Common myeloid progenitor, CD34-positive (primary cell): ENCODE measurements at places on chromosomes 6 and 20.

DNA sequence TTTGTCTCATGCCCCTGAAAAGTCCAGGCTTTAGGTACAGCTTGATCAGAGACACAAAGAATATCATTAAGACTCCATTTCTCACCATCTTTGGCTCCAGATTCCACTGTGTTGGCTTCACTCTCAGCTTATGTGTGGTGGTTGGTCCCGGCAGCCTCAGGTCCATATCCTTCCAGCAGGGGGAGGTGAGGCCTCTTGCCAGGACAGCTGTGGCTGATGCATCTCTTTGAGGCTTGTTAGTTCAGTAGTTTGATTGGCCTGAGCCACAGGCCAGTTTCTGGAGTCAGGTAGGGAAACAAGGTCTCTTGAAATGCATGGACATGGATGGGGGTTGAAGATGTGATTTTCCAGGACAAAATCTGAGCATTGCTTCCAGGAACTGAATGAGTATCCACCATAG, 62.4 kb downstream of the JAG1 start:
- H3K4me3 ChIP-seq: no peak overlapping the region
- DNase-seq: peak; percentile 34
- H3K27ac ChIP-seq: no peak overlapping the region
- no peaks in the 10 kb centered on the region for H3K27me3 ChIP-seq

DNA sequence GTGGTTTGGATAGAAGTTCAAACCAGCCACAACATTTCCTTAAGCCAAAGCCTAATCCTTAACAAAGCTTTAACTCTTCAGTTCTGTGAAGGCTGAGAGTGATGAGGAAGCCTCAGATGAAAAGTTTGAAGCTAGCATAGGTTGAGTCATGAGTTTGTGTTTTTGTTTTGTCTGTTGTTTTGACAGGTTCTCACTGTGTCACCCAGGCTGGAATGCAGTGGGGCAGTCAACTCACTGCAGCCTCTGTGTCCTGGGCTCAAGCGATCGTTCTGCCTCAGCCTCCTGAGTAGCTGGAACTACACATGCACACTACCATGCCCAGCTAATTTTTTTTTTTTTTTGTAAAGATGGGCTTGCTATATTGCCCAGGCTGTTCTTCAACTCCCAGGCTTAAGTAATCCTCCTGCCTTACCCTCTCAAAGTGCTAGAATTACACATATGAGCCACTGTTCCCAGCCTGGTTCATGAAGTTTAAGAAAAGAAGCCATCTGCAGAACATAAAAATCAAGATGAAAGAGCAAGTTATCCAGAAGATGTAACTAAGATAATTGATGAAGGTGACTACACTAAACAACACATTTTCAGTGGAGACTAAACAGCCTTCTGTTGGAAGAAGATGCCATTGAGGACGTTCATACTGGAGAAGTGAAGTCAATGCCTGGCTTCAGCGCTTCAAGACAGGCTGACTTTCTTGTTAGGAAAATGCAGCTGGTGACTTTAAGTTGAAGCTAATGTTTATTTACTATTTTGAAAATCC, 96.2 kb downstream of the SMAP1 start:
- no peak for DNase-seq
- H3K27me3 ChIP-seq: no peaks in the 10 kb centered on the region
- H3K27ac ChIP-seq: no peak overlapping the region
- H3K4me3 ChIP-seq: no peak overlapping the region

DNA sequence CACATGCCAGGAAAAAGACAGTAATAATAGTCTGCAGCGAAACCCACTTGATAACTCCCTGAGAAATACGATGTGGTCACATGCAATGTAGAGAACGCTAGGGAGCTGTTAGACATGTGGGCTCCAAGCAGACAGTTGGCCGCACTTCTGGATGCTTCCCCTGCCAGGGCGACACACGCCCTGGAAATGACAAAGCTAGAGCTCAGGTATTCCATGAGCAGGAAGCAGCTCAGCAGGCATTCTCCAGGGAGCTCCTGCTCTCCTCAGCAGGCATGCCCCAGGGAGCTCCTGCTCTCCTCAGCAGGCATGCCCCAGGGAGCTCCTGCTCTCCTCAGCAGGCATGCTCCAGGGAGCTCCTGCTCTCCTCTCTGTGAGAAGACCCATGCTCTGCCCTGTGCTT, 52.4 kb upstream of the NXT1 start:
- H3K4me1 ChIP-seq: no peaks in the 10 kb centered on the region
- H3K27ac ChIP-seq: no peak overlapping the region
- H3K27me3 ChIP-seq: no peaks in the 10 kb centered on the region
- DNase-seq: no peak
- H3K36me3 ChIP-seq: no peaks in the 10 kb centered on the region

GRCh38 chr20:1874450-1875182, 20.6 kb upstream of the SIRPA start:
- H3K4me1 ChIP-seq: no peaks in the 10 kb centered on the region
- no peak overlapping the region for H3K4me3 ChIP-seq
- no peak overlapping the region for H3K27ac ChIP-seq
- no peak for DNase-seq
- no peaks in the 10 kb centered on the region for H3K27me3 ChIP-seq

GRCh38 chr6:76166297-76166696, 93.8 kb upstream of the IMPG1 start:
- no peak for DNase-seq
- H3K4me3 ChIP-seq: no peak overlapping the region
- no peaks in the 10 kb centered on the region for H3K27me3 ChIP-seq
- H3K27ac ChIP-seq: no peak overlapping the region
- H3K36me3 ChIP-seq: no peaks in the 10 kb centered on the region

GRCh38 chr6:143696664-143697000, 18.9 kb downstream of the PHACTR2 start:
- peaks cover 11% of the 10 kb centered on the region for H3K4me1 ChIP-seq
- DNase-seq: no peak
- H3K4me3 ChIP-seq: no peak overlapping the region
- no peak overlapping the region for H3K27ac ChIP-seq
- H3K36me3 ChIP-seq: no peaks in the 10 kb centered on the region
- no peaks in the 10 kb centered on the region for H3K27me3 ChIP-seq

DNA sequence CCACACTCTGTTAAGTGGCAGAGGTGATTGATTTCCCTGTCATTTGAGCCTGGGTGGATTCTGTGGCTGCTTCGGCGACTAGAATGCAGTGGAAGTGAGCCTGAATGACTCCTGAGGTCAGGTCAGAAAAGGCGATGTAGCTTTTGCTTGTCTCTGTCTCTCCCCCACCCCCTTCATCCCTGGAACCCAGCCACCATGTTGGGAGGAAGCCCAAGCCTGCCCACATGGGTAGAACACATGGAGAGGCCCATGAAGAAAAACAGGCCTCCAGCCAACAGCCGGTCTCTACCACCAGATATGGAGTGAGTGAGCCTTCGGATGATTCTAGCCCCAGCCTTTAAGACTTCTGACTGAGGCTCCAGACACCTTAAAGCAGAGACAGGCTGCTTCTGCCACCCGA, 181.0 kb downstream of the TFAP2C start:
- H3K36me3 ChIP-seq: no peaks in the 10 kb centered on the region
- H3K27me3 ChIP-seq: no peaks in the 10 kb centered on the region

- DNase-seq: peak; percentile 73
- no peaks in the 10 kb centered on the region for H3K4me1 ChIP-seq
- no peaks in the 10 kb centered on the region for H3K36me3 ChIP-seq
- H3K27me3 ChIP-seq: no peaks in the 10 kb centered on the region
- no peak overlapping the region for H3K27ac ChIP-seq
- H3K4me3 ChIP-seq: peak overlapping the region; percentile 15
These were observed 589.9 kb upstream of the SLC35B3 start for GRCh38 chr6:9025228-9025627.

- peak overlapping the region; percentile 88 for H3K4me3 ChIP-seq
- H3K27me3 ChIP-seq: no peaks in the 10 kb centered on the region
- H3K4me1 ChIP-seq: peaks cover 53% of the 10 kb centered on the region
- H3K27ac ChIP-seq: peak overlapping the region; percentile 97
- no peak for DNase-seq
These were observed 2.6 kb downstream of the MGME1 start for GRCh38 chr20:17971300-17972013.

DNA sequence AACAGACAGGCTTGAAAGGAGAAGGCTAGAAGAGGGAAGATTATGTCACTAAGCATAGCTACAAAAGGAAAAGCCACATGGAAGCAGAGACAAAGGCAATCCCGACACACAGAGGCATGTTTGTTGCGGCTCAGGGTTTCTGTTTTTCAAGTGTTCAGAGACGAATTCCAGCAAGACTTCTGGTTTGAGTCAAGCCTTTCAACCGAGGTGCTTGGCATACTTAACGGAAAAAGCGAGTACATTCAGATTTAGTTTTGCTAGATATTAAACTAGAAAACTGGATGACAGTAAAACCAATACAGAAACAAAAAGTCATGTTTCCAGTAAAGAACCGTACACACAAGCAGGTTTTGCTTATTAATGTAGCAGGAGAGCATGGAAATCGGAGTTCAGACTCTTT, 27.2 kb downstream of the MCUR1 start:
- no peak for DNase-seq
- H3K36me3 ChIP-seq: peaks cover 3% of the 10 kb centered on the region
- H3K27ac ChIP-seq: no peak overlapping the region
- no peaks in the 10 kb centered on the region for H3K27me3 ChIP-seq

- H3K27me3 ChIP-seq: no peaks in the 10 kb centered on the region
- H3K4me1 ChIP-seq: no peaks in the 10 kb centered on the region
- H3K36me3 ChIP-seq: no peaks in the 10 kb centered on the region
- no peak overlapping the region for H3K27ac ChIP-seq
- DNase-seq: no peak
- H3K4me3 ChIP-seq: no peak overlapping the region
These were observed 57.5 kb upstream of the IL20RA start for GRCh38 chr6:137102050-137102848.

- H3K4me1 ChIP-seq: peaks cover 3% of the 10 kb centered on the region
- no peaks in the 10 kb centered on the region for H3K27me3 ChIP-seq
- DNase-seq: no peak
These were observed 51.3 kb downstream of the CD109 start for GRCh38 chr6:73747289-73747688.

DNA sequence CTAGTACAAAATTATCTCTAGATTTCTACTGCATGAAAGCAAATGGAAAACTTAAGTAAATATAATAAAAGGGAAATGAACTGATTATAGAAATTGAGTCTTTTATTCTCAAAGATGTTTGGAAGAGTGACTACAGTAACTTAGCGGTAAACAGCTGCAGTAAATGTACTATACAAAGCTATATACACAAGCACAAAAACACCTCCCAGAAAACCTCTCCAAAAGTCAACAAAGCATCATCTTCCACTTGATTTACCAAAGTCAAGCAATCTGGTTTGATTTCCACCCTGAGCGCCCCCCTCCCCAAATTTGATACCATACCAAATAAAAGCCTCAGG, 142.1 kb upstream of the SHLD1 start:
- DNase-seq: no peak
- H3K4me3 ChIP-seq: peak overlapping the region; percentile 21
- peaks cover 43% of the 10 kb centered on the region for H3K4me1 ChIP-seq
- peaks cover 3% of the 10 kb centered on the region for H3K36me3 ChIP-seq
- no peaks in the 10 kb centered on the region for H3K27me3 ChIP-seq
- H3K27ac ChIP-seq: peak overlapping the region; percentile 94

- H3K27ac ChIP-seq: no peak overlapping the region
- no peaks in the 10 kb centered on the region for H3K27me3 ChIP-seq
- peaks cover 52% of the 10 kb centered on the region for H3K36me3 ChIP-seq
- DNase-seq: no peak
- no peak overlapping the region for H3K4me3 ChIP-seq
These were observed 10.1 kb downstream of the ZNF318 start for GRCh38 chr6:43359381-43359780.
